ENCODE measurements at places on chromosomes 2 and 18. TPM values are rescaled to one million over a fixed set of nuclear protein-coding genes. Genes with fewer than 3 reads are reported as not detected.

GRCh38 chr2:229612384-229612971 is 101.9 kb downstream of the DNER start:
- DNase-seq, result no peak

DNA sequence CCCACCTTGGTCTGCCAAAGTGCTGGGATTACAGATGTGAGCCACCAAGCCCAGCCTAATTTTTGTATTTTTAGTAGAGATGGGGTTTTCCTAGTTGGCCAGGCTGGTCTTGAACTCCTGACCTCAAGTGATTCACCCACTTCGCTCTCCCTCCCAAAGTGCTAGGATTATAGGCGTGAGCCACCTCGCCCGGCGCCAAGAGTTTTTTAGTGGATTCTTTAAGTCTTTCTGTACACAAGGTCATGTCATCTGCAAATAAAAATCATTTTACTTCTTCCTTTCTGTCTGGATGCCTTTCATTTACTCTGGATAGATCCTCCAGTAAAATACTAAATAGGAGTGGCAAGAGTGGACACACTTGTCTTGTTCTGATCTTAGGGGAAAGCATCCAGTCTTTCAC is 61.7 kb downstream of the KCMF1 start:
- DNase-seq, result no peak

Gene OR6B2
- not detected for total RNA-seq

Gene ITSN2
- total RNA-seq, result 48.7 TPM

DNA sequence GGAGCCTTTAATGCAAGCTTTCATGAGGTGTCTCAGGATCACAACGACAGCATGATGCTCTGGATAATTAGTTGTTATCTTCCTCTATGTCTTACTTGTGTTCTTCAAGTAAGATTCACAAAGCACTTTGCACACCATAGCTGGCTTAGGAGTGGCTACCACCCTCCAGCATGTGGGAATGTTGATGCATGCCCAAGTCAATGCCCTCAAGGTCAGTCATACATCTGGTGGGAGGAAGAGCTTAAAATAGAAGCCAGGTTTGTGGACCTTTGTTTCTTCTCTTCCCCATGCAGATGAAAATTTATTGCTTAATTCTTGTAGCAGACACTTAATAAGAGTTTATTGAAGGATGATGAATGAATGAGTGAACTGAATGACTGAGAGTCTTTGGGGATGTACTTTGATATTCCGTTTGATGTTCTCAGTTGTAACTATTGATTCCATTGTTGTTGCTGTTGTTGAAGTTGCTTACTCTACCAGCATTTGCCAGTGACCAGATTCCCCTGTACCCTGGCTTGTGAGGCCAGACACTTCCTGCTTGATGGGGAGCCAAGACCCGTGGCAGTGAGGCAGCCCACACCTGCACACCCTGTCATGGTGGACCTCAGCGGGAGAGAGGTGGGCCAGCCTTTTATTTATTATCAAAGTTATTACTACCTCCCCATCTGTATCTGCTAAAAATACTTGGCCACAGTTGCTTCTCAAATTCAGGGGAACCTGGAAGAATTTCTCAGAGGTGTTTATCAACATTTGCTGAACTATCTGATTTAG is 137.8 kb downstream of the LAMA3 start:
- no peak for DNase-seq

DNA sequence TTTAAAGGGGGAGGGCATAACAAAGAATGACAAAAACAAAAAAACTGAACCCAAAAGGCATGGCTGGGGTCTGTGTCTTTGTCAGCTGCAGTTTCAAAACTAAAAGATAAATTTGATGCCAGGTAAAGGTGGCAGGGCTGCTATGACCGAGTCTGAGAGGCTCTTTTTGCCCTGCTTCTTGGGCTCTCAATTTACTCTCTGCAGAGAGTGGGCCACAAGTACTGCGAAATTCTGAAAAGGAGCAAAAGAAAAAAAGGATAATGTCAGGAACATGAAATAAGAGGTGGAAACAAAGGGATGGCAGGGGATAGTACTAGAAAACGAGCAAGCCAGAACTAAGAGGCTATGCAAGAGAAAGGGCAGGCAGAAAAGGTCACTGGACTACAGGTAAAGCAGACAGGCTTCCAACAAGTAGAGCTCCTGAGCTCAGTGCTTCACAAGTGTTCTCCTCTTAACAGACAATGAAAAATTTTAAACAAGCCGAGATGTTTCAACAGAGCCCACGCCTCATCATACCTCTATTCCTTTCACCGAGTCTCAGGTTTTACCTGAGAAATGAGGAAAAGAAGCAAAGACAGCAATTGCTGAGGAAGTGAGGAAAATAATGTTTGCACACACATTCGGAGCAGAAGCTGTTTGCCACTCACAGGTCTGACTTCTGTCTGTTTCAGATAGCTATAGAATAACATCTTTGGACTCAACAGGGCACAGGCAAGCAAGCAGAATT is 7.3 kb downstream of the IRS1 start:
- DNase-seq, result peak; percentile 4

DNA sequence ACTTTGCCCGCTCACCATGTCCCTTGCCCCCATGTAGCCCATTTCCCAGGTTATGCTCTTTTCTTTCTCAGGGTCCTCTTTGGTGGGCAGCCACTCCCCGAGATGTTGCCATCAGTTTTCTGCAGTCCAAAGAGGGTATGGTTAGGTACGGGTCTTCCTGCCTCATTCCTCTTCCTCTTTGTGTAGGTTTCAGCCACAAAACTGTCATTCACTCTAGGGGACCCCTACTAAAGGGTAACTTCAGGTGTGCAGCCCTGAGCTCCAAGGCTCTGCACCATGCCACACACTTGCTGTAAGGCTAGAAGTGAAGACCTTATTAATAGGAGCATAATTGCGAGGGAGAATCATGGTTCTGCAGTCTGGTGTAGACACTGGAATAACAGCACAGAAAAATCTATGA is 99.8 kb upstream of the ZNF397 start:
- no peak for DNase-seq

DNA sequence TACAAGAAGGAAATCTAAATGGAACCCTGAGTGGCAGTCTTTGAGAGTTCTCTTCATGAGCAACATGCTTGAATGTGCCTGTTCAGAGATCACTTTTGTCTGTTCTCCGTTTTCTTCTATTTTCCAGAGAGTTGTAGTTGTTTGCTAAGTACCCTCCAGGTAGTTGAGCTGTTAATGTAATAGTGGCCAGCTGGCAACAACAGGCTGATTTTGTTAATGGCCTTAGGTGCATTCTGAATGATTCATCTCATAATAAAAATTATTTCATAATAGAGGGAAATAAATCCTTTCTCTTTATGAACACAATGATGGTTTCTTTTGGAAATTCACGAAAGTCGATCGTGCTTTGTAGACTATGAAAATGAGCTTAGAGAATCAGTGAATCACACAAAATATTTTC is 136.8 kb downstream of the LRP1B start:
- no peak for DNase-seq

DNA sequence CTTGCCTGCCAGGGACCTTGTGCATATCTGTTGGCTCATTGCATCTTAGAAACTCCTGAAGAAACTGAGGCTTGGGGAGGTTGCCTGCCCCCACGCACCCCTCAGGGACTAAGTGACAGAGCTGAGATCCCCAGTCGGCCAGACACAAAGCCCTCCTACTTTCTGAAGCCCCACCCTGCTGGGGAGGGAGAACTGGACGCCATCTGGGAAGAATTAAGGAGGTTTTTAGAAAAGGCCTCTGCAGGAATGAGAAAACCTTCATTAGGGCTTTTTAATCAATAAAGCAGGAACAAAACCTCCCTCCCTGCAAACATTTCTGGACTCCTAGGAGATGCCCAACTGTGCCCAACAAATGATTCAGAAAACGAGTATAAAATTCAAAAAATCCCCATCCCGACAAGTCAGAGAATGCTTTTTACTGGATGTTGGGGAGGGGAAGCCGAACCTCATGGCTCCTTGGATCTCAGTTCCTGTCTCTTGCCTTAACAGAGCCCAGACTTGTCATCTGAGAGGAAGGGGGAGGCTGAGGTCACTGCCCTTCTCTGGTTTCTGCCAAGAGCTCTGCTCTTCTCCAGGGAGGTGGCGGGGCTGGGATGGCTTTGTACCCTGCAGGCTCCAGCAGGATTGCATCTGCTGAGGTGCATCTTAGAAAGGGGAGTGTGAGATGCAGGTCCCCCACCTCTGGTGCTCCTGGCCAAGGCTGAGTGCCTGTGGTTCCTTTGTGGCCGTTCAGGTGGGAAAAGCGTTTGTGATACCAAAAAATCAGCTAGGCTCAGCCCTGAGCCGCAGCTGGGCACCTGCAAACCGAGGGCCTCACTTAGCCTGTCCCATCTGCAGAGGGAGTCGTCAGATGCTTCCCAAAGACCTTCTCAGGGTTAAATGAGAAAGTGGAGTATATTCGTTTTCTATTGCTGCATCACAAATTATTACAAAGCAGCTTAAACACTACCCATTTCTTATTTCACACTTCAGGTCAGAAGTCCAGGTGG is 142.4 kb downstream of the ZFP36L2 start:
- DNase-seq, result no peak

DNA sequence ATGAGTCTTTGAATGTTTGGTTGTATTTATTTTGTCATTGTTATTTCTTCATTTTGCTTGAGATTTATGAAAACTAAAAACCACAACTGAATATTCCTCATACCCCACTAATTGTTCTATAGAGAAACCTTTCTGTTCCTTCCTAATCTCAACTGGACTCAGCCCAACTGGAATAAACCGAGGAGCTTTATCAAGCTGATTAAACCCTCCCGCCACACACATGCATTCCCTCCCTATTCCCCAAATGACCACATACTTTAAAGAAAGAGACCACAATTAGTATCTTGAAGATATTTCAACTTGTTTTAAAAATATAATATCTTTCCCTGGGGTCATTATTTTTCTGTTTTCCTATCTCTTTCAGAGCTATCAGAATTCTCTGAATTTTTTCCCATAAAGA is 107.5 kb downstream of the OSR1 start:
- DNase-seq, result no peak

- no peak for DNase-seq
Observed at GRCh38 chr2:241598061-241598460, 38.9 kb downstream of the THAP4 start.

GRCh38 chr2:104856086-104856972 is 2.4 kb downstream of the POU3F3 start:
- no peak for DNase-seq

- no peak for DNase-seq
Observed at GRCh38 chr18:49966090-49966489, 152.8 kb upstream of the ACAA2 start.

Gene KLHL41
- not detected for total RNA-seq

Gene HOXD4
- total RNA-seq, result not detected

GRCh38 chr2:3298191-3298590 is 79.4 kb downstream of the EIPR1 start:
- no peak for DNase-seq

Gene L3MBTL4
- 0.55 TPM for total RNA-seq

DNA sequence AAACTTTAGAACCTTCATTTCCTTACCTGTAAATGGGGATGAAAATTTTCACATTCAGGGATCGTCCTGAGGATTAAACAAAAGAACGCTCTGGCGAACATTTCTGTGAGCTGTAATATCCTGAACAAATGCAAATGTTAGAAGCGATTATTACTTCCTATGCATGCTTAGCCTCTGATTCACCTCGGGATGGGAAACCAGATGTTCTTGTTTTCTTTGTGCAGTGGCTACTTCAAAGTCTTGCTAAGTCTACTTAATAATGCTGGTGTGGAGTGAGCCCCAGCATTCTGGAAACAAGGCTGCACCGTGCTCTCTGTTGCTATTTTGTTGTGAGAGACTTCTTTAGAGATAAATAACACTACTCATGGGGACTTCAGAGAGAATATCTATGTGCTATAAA is 119.1 kb upstream of the PELI1 start:
- no peak for DNase-seq

- no peak for DNase-seq
Observed at GRCh38 chr2:28469304-28469703, 26.6 kb upstream of the PLB1 start.

DNA sequence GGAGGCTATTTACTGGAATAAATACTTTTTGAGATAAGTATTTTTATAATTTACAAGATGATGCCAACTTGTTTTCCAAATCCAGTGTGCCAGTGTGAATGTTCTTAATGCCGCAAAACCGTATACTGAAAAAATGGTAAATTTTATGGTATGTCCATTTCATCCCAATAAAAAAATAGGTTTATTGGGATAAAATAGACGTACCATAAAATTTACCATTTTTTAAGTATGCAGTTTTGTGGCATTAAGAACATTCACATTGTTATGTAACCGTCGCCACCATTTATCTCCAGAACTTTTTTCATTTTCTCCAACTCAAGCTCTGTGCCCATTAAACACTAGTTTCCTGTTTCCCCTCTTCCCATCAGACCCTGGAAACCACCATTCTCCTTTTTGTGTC is 167.9 kb downstream of the PARD3B start:
- DNase-seq, result no peak

- no peak for DNase-seq
Observed at GRCh38 chr2:88416016-88416663, 36.4 kb downstream of the FOXI3 start.

Gene ALPP
- total RNA-seq, result 0.16 TPM

DNA sequence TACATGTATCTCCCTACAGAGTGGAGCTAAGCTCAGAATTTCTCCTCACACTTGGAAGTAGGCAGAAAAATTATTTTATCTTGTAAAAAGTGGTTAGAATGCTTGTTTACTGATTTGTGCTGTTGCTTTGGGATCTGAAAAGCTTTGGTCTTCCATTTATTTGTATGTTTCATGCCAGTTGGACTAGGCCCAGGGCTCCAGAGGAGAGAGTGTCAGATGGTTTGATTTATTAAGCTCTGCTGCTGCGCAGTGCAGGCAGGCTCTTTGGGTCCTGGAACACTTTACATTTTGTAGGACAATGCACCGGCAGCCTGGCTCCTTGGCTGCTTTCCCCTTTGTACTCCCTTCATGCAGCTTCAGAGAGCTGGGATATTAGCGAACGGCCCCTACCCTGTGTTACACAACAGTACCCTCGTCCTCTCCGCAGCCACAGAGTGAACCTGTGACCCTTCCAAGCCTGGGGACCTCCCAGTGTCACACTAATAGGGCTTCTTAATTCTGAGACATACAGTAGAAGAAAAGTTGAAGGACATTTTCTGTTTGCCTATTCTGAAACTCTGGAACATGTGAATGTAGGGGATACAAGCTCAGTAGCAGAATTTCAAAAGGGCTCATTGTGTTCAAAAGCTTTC is 56.7 kb upstream of the EML6 start:
- no peak for DNase-seq

Gene SP140
- total RNA-seq, result 77.7 TPM

GRCh38 chr2:181411105-181411849 is 45.9 kb upstream of the ITGA4 start:
- no peak for DNase-seq

Gene KIAA2012
- total RNA-seq, result not detected

- no peak for DNase-seq
Observed at GRCh38 chr2:152611458-152612231, 105.6 kb downstream of the PRPF40A start.

All from activated naive CD4-positive, alpha-beta T cell treated with anti-CD3 and anti-CD28 coated beads, Interleukin-2, amount 50 U/mL, for 72 hours (primary cell).